ENCODE measurements at places on chromosomes 5 and 9.

GRCh38 chr9:125521462-125522327 is 185.3 kb downstream of the MAPKAP1 start:
- DNase-seq: no peak

GRCh38 chr9:72911816-72912215 is 41.0 kb downstream of the ALDH1A1 start:
- DNase-seq: no peak

GRCh38 chr9:112853882-112854585 is 36.6 kb downstream of the SLC46A2 start:
- DNase-seq: no peak

GRCh38 chr9:127884427-127884911 is 7.0 kb upstream of the AK1 start:
- no peak for DNase-seq

GRCh38 chr5:32942225-32942989 is 231.3 kb downstream of the NPR3 start:
- DNase-seq: no peak

GRCh38 chr9:134040781-134041648 is 15.7 kb downstream of the BRD3OS start:
- no peak for DNase-seq
